ENCODE measurements at places on chromosomes 11 and 22.

GRCh38 chr11:75272821-75273301 lies 32.3 kb downstream of the TPBGL start:
- no peak for DNase-seq

DNA sequence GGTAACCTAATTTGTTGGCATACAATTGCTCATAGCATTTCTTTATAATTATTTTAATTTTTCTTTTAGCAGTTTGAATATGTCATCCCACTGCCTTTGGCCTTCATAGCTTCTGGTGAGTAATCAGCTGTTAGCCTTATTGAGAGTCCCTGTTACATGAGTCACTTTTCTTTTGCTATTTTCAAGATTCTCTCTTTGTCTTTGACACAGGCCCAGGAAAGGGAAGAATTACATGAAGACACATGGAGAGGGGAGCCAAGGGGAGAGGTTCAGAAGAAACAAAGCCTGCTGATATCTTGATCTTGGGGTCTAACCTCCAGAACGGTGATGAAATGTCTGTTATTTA lies 418.2 kb downstream of the METTL15 start:
- no peak for DNase-seq

- no peak for DNase-seq
These were observed 1290.4 kb downstream of the BRD1 start for GRCh38 chr22:48537343-48537680.

DNA sequence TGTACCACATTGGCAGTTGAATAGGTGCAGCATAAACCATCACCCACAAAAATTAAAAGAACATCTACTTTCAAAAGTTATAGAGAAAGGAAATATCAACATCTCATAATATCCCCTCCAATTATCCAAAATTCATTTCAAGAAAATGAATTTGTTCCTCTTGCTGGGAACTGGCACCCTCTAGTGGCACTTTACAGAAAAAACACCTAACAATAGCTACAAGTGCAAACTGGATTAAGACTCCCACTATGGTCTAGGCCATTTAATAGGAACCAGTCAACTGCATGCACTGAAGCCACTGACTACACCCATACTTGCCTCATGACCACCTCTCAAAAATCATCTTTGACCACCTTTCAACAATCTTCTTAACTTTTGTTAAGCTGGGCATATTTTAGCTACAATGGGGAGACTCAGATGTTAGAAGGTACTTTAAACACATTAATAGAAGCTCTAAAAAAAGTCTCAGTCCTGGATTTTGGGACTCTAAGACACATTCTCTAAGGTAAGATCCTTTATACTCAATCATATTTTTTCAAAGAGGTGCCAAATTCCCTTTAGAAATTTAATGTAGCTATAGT lies 17.3 kb downstream of the TRAF6 start:
- no peak for DNase-seq

DNA sequence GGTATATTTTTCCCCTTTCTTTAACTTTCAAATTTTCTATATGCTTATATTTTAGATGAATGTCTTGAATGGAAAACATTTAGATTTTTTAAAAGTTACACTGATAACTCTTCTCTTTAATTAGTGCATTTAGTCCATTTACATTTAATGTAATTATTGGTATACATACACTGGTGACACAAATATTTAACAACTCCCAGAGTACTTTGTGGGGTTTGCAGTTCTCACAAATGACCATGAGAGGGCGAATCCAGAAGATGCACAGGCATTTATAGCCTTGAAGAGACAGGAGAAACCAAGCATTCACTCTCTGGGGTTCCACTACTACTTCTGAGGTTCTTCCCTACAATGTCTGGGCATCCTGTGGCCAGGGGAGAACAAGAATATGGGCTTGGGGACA lies 125.1 kb downstream of the TIMP3 start:
- no peak for DNase-seq
